CD4-positive, alpha-beta T cell treated with Interleukin-12 subunit alpha and Interleukin-12 subunit beta, for 1 hour (primary cell): ENCODE measurements at places on chromosomes 12 and 14.

- no peak for DNase-seq
Observed at GRCh38 chr14:61632807-61633206, 62.5 kb upstream of the HIF1A start.

DNA sequence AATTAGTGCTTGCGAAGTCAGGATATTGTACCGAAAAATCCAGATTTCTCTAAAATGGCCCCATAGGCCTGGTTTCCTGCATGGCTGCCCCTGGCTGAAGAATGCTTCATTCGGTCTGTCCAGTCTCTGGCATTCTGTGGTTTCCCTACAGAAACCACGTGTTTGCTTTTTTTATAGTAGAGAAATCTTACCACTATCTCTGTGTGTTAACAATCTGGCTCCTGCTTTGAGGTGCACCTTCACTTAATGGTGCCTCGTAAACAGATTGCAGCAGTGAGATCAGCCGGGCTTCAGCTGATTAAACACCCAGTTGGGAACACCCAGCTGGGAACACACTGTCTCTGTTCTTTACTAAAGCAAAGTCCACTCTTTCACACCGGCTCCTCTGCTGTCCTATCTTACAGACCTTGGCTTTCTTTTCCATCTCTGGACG lies 6.7 kb upstream of the DNAAF2 start:
- DNase-seq: no peak

GRCh38 chr14:95072310-95072905 lies 84.9 kb downstream of the DICER1 start:
- DNase-seq: no peak

GRCh38 chr12:19957308-19958125 lies 410.8 kb upstream of the PDE3A start:
- DNase-seq: no peak

DNA sequence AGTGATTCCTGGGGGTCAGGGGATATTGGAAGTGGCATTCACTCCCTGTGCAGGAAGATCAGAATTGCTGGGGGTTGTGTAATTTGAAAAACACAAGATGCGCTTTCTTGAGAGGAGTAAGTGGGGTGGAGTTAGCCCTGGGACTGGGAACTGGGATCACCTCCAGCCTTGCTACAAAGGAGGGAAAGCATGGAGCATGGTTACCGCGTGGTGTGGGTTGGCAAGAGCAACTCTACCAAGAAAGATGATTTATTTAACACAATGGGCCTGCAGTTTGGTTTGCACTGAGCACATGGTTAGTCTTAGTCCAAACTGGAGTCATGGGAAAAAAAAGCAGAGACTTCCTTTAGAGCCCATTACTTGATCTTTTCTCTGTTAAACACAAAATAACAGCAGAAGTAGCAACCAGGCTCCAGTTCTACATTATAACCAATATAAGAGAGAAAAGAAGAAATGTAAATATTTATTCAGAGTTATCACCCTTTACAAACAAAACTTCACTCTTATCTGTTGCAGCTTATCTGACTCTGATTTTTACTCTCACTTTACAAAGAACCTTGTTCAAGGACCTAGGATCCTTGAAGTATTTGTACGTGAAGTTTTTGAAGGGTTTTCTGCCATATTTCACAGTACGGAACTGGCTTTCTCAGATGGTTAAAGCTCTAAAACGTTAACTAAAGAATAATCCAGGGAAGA lies 2.1 kb upstream of the NIN start:
- DNase-seq: no peak

DNA sequence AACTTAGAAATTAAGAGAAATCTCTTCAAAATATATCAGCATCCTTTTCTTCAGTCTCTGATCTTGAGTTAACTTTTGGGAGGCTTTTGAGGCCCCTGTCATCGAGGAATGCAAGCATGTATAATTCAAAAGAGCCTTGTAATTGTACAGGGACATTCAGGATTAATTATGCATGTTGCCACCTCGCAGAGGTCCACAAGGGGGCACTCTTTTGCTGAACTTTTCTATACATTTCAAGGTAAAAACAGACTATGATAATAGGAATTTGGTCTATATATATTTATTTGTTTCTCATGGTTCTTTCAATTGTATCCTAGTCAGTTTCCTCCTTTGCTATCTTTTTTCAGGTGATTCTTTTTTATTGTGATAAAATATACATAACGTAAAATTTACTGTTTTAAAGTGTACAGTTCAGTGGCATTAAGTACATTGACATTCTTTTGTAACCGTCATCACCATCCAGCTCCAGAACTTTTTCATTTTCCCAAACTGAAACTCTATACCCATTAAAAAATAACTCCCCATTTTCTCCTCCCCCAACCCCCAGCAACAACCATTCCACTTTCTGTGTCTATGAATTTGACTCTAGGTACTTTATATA lies 47.0 kb upstream of the SLC2A13 start:
- DNase-seq: peak; percentile 53
